Stimulated activated CD4-positive, alpha-beta T cell treated with anti-CD3 and anti-CD28 coated beads, TNF-alpha, amount 100 ng/mL, for 24 hours (primary cell): ENCODE measurements at places on chromosomes 5 and 9.
A peak's percentile ranks its signal among the peaks of the same experiment; 100 is the strongest.

GRCh38 chr5:176743868-176744583 is 66.3 kb upstream of the UNC5A start:
- no peak for DNase-seq

DNA sequence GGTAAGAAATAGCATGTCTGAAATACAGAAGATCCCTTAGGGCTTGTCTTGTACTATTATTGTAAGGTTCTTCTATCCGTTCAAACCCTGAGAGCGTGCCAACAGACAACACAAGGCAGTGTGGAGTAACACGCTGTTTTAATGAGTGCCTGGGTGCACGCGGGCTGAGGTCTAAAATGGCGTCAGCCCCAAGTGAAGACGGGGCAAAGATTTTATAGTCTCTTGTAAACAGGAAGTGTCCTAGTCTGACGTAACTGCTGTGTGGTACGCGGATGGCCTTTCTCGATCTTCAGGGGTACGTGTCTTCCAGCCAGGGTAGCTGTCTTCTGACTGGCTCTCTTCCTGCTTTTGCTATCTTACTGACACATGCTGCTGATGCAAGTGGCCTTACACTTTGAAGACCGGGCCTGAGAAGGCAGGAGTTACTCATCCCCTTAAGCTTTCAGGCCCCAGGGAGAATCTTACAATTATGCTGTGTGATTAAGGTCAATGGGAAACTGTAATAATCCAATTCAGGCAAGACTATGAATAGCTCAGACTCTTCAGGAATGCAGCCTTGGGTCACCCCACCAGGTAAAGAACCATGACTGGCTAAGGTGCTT is 1812.0 kb upstream of the CDH9 start:
- no peak for DNase-seq

- no peak for DNase-seq
Observed at GRCh38 chr9:7104625-7105024, 346.9 kb downstream of the KDM4C start.

GRCh38 chr9:91348191-91348807 is 13.4 kb downstream of the AUH start:
- DNase-seq = no peak

DNA sequence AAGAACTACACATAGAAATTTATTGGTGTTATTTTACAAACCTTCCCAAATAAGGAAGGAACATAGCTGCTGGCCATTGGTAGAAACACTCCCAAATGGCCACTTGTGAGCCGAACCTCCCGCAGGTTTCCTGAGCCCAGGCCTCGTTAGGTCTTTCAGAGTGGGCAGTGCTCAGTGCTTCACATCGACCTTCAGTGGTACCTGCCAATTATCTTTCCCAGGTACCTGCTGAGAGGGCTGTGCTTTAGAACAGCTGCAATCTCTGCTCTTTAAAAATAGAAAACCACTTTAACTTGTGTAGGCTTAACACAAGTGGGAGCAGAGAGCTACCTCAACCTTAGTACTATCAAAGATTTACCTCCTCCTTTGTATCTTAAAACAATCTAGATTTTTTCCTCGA is 334.1 kb downstream of the RFX3 start:
- no peak for DNase-seq

GRCh38 chr5:143561219-143561618 is 157.7 kb upstream of the NR3C1 start:
- no peak for DNase-seq

DNA sequence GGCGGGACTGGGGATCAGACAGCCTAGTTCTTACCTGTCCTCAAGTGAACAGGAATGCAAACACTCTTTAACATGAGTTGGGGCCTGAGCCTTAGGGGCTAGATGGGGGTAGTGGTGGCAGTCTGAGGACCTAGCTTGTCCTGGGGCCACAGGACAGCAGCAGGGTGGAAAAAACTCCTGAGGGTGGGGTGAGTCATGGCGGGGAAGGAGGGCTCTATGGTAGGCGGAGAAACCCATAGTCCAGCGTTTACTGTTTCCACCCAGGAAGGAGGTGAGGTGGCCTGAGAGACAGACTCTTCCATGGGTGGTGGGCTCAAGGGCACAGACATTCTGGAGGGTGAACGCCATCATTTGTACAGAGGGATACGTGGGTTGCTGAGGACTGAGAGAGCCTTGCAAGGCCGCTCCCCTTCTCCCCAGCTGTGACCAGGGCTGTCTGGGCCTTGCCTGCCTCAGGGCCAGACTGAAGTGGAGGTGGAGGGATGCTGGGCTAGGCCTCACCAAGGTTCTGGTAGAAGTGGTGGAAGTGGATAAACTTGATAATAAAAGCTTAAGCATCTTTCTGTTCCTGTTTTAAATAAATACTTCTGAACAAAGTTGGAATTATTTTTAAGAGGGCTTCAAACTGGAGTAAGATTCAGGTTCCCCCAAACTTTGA is 1.1 kb upstream of the TSPAN17 start:
- DNase-seq = no peak

GRCh38 chr9:22033012-22033630 is 24.0 kb upstream of the CDKN2B start:
- no peak for DNase-seq

DNA sequence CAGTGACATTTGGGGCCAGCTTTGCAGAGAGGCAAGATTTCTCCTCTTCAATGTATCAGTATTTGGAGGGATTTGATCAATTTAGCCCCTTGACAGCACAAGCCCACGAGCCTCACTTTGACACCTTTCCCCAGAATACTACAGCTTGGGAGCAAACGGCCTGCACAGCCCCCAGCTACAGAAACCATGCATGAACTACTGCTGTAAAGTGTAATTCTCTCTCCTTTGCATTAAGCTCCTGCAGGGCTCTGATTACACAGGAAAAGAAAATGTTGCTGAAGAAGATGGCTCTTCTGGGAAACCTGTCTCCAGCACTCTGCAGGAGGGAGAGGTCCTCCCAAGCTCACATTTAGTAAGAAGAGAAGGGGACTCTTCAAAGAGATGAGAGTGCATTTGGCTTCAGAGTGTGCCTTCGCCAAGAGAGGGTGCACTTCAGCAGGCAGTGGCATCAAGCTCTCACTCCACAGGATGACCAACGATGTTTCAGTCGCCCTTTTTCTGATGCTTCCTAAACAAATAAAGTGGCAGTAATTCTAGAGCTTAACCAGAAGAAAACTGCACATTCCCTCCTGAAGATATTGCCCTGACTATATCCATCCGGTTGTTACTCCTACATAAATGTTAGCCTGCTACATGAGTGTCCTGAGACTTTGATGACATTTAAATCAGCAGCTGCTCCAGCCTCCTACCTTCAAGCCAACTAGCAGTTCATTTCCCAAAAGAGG is 272.2 kb downstream of the AUH start:
- no peak for DNase-seq

- no peak for DNase-seq
Observed at GRCh38 chr5:82367930-82368329, 89.8 kb upstream of the RPS23 start.

DNA sequence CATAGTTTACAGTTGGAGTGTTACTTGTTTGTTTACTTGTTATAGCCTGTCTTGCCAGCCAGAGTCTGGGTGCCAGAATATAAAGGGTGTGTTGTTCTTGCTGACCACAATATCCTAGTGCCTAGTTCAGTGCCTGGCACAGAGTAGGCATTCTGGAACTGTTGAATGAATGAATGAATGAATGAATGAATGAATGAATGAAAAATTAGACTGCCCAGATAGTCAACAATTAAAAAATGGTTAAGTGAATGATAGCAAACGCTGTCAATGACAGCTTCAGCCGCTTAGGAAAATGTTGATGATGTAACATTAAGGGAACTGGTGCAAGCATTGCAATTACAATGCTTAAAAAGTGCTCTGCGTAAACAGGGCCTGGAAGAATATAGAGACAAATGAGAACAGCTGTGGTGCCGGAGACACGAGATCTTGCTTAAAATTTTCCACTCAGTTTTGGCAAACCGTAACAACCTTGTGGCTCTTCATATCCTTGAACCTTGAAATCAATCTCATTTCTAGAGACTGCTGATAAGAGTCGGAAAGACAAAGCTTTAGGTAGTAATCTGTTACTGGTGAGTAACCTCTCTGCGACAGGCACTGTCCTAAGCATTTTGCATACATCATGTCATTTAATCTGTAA is 4.7 kb upstream of the TTLL11 start:
- no peak for DNase-seq

GRCh38 chr5:161546470-161547301 is at the start of gene GABRB2:
Gene GABRB2, minus strand, starts transcription at chr5:161546725. Its CDS starts 82 bp downstream, at chr5:161546643.
- peak; percentile 27 for DNase-seq

GRCh38 chr9:13805546-13805945 is 508.4 kb downstream of the NFIB start:
- DNase-seq = no peak

DNA sequence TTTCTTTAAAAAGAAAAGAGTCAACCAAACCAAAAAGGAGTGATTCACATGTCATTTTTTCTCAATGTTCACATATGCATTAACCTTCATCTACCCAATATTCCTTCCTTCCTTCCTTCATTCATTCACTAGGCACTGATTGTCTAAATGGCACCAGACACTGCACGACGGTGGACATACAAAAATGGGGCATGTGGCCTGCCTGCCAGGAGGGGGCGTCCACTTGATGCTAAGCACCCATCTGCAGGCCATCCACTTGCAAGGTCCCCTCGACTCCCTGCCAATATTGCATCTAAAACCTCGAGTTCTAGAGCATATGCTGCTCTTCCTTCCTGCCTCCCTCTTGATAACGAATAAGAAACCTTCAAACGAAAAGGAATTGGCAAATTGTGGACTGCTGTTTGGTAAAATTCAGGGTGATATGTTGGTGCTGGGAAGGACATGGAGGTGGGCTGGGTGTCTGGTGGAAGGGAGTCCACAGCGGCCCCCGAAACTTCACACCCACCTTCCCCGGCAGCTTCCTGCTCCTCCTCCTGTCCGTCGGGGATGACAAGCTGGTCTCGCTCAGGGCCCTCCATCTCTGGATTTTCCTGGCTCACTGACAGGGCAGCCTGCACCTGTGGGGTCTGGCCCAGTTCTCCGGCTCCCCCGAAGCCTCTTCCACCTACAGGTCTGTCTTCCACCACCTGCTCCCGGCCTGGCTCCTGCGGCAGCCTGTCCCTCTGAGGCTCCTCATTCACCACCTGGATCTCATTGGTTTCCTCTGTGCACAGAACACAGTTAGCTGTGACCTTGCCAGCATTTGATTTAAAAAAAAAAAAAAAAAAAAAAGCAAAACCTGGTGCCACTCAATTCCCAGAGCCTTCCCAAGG is 64.3 kb downstream of the GOLM1 start:
- DNase-seq = no peak

- no peak for DNase-seq
Observed at GRCh38 chr9:13613296-13613695, 333.8 kb upstream of the MPDZ start.

GRCh38 chr5:143921525-143922311 is 109.8 kb downstream of the HMHB1 start:
- DNase-seq = no peak

GRCh38 chr9:1001838-1002237 is 25.4 kb downstream of the DMRT3 start:
- DNase-seq = no peak

GRCh38 chr9:21429191-21429590 is 11.0 kb upstream of the IFNA1 start:
- no peak for DNase-seq

- no peak for DNase-seq
Observed at GRCh38 chr5:171365351-171365750, 22.3 kb upstream of the NPM1 start.

GRCh38 chr5:132829742-132830435 is 558 bp downstream of the SHROOM1 start:
- peak; percentile 52 for DNase-seq

GRCh38 chr9:114671605-114672004 is 10.4 kb downstream of the TEX48 start:
- no peak for DNase-seq

DNA sequence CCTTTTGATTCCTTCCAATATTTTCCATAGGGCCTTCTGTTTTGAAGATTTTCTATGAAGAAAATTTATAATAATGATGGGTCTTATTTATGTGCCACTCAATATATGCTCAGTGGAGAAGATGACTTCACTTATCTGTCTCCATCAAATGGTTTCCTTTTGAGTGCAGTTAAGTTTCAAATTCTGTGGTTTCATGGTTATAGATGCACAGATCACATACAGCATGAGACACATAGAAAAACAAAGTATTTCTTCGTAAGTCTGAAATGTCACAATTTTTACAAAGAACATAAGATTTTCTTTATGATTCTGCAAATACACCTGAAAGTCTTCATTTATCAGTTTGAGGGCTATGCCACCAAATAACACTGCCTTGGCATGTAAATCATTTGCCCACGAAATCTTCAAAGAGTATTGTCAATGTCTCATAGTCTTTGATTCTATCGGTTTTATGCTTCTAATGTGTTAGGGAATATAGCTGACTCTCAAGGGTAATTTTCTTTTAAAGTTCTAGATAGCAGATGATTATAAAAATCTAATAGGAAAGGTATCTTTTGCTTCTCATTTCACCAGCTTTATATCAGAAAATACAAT is 14.1 kb downstream of the CFAP95 start:
- DNase-seq = no peak

GRCh38 chr9:129885018-129885669 is 49.9 kb downstream of the USP20 start:
- DNase-seq = peak; percentile 40

DNA sequence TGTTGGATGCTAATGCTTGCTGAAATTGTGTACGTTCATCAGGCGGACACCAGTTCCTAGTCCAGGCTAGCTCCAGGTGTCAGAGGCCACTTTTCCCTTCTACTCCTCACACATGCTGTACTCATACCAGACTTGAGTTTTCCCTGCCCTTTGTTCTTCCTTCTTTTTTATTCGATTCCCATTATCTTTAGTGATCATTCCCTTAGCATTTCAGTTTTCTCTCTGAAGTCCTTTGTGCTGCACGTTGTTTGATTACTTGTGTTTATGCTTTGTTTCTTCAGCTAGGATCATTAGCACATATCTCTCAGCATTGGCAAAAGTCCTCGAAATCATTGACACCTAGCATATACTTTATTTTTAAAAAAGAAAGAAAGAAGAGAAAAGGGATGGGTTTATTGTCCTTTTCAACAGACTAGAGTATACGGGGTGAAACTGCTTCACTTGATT is 409 bp upstream of the COX7C start:
- no peak for DNase-seq

DNA sequence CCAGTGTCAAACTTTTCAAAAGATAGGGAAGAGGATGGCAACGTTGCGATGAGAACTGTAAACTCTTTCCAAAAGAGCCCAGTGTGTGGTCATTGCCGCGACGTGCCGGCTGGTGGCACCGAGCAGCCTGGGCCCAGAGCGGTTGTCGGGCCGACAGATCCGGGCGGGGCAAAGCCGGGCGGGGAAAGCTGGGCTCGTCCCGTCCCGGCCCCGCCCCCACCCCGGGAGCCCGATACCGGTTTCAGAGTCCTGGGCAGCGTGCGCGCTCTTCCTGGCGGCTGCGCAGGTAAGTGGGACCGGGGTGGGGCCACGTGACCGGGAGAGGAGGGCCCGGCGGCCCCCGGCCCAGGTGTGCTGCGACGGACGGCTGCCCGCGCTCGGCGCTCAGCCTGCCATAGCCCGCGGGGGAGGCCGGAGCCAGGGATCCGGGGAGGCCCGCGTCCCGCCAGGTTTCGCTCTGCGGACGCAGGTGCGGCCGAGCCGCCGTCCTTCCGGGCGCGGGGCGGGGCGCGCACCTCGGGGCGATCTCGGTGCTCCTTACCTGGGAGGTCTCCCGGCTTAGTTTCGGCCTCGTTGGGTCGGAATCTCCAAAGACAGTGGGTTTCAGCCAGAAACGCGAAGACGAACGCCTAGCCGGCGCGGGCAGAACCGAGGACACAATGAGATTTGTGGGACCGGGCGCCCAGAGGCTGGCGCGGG is at the start of gene MARVELD2:
MARVELD2 (plus strand) TSS at position 232 of the 699 bp plus-strand sequence. CDS start 4,270 bp downstream, outside the sequence.
- peak; percentile 1 for DNase-seq

- no peak for DNase-seq
Observed at GRCh38 chr5:116144103-116144502, 59.3 kb downstream of the COMMD10 start.

- DNase-seq = peak; percentile 87
Observed at GRCh38 chr9:131237931-131238401, 38.3 kb downstream of the FAM78A start.
